ENCODE measurements at places on chromosomes 5 and 9.

GRCh38 chr5:135641319-135641718 lies 62.5 kb upstream of the CXCL14 start:
- DNase-seq, result peak; percentile 78

GRCh38 chr9:93260263-93261066 lies 76.5 kb downstream of the WNK2 start:
- no peak for DNase-seq

- peak; percentile 31 for DNase-seq
Measured at GRCh38 chr9:108033976-108034964, 544.7 kb upstream of the KLF4 start.

GRCh38 chr9:6461619-6462018 lies 48.6 kb downstream of the UHRF2 start:
- no peak for DNase-seq

GRCh38 chr5:89816038-89816437 lies 593.5 kb downstream of the CETN3 start:
- no peak for DNase-seq

DNA sequence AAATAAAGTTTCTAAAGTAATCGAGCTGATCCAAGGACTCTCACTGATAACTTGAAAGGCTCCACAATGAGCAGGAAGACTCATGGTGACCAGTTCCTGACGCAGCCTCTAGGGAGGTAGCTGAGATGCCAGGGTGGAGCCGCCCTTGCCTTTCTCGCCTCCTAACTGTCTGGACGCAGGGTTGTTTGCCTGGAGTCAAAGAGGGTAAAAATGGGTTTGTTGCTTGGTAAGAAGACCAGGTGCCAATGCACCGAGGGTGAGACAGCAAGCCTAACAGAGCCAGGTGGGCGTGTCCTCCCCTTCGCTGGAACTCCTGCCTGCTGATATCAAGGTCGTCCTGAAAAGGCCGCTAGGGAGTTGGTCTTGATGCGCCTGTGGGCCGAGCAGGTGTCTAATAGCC lies 48.6 kb upstream of the FCN1 start:
- DNase-seq, result no peak

DNA sequence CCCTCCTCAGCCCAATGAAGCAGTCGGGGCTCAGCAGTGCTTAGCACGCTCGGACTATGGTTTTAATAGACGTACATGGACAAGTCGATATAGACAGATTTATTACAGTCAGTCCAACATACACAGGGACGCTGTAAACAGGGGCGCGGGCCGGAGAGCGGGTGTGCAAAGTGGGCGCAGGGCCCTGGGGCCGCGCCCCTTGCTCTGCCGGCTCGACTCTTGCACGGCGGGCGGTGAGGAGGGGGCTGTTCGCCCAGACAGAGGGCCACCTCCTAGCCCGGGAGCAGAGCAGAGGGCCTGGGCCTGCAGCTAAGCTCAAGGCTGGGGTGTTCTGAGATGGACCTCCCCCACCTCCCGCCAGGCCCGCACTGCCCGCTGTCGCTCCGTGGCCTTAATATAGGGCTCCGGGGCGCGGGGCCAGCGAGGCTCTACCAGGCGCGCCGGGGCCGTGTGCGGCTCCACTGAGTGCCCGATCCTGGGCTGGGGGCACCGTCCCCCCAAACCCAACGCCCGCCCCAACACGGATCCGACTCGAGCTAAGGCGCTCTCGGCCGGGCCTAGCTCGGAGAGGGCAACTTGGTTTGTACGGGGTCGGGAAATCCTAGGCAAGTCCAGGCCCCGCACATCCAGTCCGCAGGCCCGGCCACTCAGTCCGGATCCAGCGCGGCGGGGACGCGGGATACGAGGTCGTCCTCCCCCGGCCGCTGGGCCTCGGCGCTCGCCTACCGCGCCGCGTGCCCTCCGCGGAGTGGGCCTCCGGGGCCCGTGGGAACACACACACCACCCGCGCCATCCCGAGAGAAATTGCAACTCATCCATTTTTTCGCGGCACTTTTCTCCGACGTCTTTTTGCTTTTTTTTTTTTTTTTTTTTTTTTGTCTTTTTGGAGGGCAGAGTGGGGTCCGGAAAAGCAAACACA lies 6.1 kb downstream of the PITX1 start:
- no peak for DNase-seq

- DNase-seq, result peak; percentile 70
Measured at GRCh38 chr5:98301547-98301946, 471.9 kb upstream of the RGMB start.

DNA sequence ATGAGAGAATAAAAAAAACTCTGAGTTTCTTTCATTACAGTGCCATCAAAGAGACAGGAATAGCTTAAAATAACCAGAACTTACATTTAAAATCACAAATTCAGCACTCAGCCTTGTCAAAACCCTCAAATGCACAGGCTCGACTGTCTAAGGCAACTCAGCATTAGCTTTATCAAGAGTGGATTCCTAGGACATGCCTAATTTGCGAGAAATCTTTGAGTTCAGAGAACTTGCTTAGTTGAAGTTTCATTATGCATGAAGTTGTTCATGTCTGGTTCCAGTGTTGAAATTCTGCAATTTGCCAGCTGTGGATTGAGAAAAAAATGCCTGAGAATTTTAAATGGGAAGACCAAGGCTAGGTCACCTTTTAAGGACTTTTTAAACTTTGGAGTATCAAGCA lies 151.1 kb downstream of the LRRC70 start:
- DNase-seq, result no peak

DNA sequence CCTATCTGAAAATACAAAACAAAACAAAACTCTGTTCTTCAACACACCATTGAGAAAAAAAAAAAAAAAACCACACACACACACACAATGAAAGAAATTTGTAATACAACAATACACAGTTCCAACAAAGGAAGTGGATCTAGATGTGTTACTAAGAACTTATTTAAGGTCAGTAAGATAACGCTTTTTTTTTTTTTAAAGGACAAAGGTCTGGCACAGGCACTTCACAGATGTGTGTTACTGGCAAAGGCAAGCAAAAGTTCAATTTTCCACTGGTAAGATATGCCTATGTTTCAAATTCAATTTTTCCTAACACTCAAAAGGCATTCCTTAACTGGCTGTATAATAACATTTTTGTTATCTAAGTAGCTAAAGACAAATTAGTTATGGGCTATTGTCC lies 3.6 kb downstream of the RFK start:
- no peak for DNase-seq

- peak; percentile 13 for DNase-seq
Measured at GRCh38 chr9:27701587-27701986, 128.3 kb upstream of the C9orf72 start.

DNA sequence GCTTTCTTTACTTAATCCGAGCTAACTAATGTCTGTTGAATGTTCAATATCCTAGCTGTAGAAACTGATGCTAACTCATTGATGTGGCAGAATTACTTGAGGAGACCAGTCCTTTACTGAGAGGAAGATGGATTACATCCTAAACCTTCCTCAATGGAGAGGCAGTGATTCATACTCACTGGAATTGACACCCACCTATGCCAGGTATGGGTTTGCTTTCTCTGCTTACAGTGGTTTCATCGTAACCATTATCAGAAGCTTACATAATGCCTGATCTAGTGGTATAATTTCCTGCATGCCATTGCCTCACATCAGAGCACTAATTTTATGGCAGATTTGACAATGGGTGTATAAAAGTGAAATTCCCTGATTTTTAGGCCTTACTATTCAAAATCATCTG lies 384.7 kb downstream of the ANXA1 start:
- no peak for DNase-seq

GRCh38 chr5:114447084-114447773 lies 85.4 kb downstream of the KCNN2 start:
- peak; percentile 17 for DNase-seq

GRCh38 chr9:6922680-6923079 lies 164.9 kb downstream of the KDM4C start:
- DNase-seq, result peak; percentile 22

DNA sequence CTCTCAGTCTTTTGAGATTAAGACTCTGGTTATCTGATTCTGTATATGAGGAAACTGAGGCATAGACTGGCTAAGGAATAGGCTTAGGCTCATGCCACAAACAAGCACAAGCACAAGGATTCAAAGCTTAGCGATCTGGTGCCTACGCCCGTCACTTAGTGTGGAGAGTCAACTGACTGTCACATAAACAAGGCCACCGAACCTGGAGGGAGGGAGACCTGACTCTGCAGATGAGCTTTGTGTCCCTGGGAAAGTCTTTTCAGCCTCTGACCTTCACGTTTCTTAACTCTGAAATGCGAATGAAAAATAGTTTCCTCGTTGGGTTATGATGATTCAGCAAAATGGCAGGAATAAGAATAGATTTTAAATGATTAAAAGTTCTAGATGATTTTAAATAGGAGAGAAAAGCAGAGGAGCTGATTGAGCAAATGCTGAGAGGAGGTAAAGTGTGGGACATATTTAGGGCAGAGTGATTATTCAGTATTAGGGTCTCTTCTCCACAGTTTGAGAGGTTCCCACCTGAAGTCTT lies 135.4 kb downstream of the GRIA1 start:
- no peak for DNase-seq

DNA sequence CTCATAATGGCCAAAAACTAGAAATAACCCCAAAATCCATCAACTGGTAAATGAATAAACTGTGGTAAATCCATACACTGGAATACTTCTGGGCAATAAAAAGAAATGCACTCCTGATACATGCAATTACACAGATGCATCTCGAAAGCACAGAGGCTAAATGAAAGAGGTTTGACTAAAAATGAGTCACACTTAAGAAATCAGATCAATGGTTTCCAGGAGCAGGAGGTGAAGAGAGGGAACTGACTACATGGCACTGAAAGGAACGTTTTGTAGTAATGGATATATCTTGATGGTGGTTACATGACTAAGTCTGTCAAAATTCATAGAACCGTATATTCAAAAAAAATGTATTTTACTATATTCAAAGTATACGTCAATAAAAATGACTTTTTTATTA lies 42.4 kb downstream of the STRBP start:
- DNase-seq, result no peak

DNA sequence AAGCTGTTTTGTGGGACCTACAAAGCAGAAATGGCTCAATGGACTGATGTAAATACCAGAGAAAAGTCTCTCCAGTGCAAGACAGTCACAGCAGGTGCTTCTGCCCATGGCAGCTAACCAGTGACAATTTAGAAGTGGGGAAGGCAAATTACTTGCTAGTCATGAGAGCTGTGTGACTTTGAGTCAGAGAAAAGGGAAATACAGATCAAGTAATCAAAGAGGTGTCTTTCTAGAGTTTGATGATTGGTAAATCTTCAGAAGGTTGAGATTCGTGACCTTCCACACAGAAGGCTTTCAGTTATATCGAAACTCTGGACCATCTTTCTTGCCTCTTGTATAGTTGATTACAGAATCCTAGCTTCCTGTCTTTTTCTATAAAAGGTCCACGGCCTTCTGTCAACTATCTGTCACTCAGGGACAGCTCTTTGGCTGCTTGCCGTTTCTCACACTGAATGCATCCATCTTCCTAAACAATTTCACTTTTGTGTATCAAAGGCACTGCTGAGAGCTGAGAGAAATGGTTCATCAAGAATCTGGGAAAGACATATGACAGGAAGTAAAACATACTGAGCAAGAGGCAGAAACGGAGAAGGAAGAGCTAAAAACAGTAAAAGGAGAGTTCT lies 993.9 kb upstream of the ACO1 start:
- DNase-seq, result peak; percentile 66

DNA sequence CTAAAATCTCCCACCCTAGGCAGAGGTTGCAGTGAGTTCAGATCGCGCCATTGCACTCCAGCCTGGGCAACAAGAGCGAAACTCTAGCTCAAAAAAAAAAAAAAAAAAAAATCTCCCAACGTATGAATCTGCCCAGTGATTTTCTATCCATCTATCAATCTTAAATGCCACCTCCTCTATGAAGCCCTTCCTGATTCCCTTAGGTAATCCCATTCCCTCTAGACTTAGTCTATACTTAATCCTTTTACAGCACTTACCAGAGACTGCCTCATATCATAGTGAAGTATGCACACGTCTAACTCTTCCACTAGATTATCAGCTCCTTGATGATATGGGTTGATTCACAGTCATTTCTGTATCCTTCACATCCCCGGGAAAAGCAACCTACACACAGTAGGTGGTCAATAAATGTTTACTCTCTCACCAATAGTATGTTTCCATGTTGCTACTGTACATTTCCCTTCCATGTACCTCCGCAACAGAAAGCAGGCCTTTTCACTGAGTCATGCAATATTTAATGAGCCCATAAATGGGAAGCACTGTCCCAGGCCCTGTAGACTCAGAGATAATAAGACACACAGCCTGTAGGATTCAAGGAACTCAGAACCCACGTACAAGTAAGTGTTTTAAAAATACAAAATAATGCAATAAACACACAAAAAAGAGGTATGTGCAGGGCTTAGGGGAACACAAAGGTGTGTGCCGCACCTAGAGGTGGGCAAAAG lies 1.2 kb downstream of the DROSHA start:
- DNase-seq, result peak; percentile 30

- no peak for DNase-seq
Measured at GRCh38 chr5:147403651-147404640, 105.9 kb downstream of the DPYSL3 start.

GRCh38 chr9:137085920-137086530 lies 760 bp upstream of the MAN1B1 start:
- peak; percentile 51 for DNase-seq

GRCh38 chr5:87899208-87899661 lies 369.4 kb downstream of the TMEM161B start:
- peak; percentile 90 for DNase-seq

DNA sequence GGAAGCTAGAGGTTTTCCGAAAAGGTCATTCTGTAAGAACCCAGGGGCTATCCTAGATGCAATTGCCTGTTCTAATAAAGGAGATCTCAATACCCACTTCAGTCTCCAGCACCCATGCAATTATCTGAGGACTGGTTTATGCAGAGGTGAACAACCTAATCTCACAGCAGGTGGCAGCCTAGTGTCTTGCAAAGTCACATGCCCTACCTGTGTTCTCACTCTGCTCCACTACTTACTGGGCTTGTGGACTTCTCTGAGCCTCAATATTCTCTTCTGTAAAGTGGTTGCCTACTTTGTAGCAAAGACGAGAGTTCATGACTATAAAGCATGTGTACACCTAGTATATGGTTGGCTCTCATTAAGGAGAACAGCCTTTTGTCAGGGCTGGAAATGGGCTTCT lies 21.0 kb upstream of the ALDH1B1 start:
- peak; percentile 79 for DNase-seq

- DNase-seq, result no peak
Measured at GRCh38 chr9:7508516-7508915, 291.1 kb downstream of the DMAC1 start.

DNA sequence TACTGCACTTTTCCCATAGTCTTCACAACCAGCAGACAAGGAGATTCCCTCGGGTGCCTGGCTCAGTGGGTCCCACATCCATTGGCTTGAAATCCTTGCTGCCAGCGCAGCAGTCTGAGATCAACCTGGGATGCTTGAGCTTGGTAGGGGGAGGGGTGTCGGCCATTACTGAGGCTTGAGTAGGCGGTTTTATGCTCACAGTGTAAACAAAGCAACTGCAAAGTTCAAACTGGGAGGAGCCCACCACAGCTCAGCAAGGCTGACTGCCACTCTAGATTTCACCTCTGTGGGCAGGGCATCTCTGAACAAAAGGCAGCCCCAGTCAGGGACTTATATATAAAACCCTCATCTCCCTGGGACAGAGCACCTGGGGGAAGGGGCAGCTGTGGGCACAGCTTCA lies 512.3 kb upstream of the MPDZ start:
- peak; percentile 70 for DNase-seq

- DNase-seq, result no peak
Measured at GRCh38 chr9:110161940-110162339, 46.0 kb downstream of the C9orf152 start.

Data from NCI-H69 (cell line).